ENCODE measurements at places on chromosomes 3 and 15. TPM values are rescaled to one million over a fixed set of nuclear protein-coding genes. Genes with fewer than 3 reads are reported as not detected.

The CRTC3 gene
- 35.5 TPM for total RNA-seq

DNA sequence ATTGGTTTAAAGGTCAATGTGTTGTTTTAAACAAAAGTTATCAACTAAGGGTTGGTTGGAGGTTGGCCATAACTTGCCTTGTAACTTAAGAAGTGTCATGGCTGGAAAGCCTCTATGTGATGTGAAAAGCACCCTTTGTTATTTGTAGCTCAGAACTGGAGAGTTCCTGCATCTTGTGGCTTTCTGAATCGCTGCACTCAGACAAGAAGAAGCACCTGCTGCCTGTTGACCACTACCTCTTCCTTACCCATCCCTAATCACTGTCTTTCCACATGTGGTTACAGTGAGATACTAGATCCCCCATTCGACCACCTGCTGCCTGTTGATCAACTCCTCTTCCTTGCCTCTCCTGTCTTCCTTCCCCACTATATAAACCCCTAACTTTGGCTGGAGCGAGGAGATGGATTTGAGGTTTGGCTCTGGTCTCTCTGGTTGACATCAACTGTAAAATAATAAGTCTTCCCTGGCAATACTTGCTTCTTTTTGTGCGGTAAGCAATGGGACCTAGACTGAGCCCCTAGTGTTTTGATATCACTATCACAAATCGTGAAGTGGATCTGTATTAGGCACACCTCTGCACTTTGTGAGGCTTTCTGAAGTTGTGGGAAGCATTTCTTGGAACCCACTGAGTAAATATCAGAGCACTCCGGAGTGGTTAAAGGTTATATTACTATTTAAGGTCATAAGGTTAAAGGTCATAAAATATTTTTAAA lies 13.8 kb downstream of the RPL39L start:
- no peak overlapping the region for H3K4me3 ChIP-seq
- H3K27ac ChIP-seq, result no peak overlapping the region
- H3K4me1 ChIP-seq, result peaks cover 6% of the 10 kb centered on the region
- no peak for DNase-seq

- peak; percentile 88 for DNase-seq
- no peaks in the 10 kb centered on the region for H3K4me1 ChIP-seq
- peak within 1 kb of the TSS; percentile 51 for H3K4me3 ChIP-seq
These were observed at the start of gene CNTN4 for GRCh38 chr3:2098398-2099027. CNTN4 (plus strand) TSS chr3:2098866.

GRCh38 chr3:29525254-29525881 lies 244.5 kb downstream of the RBMS3 start:
- no peak for DNase-seq
- H3K27me3 ChIP-seq, result no peaks in the 10 kb centered on the region
- peaks cover 5% of the 10 kb centered on the region for H3K4me1 ChIP-seq
- peak overlapping the region; percentile 18 for H3K4me3 ChIP-seq

- DNase-seq, result no peak
- no peaks in the 10 kb centered on the region for H3K36me3 ChIP-seq
- no peaks in the 10 kb centered on the region for H3K4me1 ChIP-seq
- H3K27ac ChIP-seq, result no peak overlapping the region
These were observed 292.0 kb upstream of the SLCO3A1 start for GRCh38 chr15:91561371-91562100.

GRCh38 chr15:64896371-64897069 lies 15.2 kb upstream of the ANKDD1A start:
- no peaks in the 10 kb centered on the region for H3K27me3 ChIP-seq
- DNase-seq, result no peak
- peaks cover 28% of the 10 kb centered on the region for H3K4me1 ChIP-seq
- no peak overlapping the region for H3K4me3 ChIP-seq

DNA sequence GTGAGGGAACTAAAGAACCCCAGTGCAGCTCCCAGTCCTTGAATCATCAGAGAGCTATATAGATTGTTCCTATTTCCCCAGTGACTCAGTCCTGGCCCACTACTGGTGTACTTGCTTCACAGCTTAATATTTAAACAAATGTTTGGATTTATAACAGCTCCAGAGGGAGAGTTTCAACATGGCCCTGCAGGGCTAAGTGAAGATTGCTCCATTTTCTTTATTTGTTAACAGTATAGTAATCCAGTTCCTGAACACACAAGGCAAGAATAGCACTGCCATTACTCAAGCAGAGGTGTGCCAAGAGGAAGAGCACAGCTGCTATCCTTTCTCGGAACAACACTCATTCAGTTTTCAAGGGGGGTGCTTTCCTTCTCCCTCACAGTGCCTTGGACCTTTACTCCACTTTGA lies 6.5 kb downstream of the SQOR start:
- H3K27me3 ChIP-seq, result no peaks in the 10 kb centered on the region
- H3K36me3 ChIP-seq, result no peaks in the 10 kb centered on the region
- peak overlapping the region; percentile 68 for H3K27ac ChIP-seq
- peaks cover 23% of the 10 kb centered on the region for H3K4me1 ChIP-seq

GRCh38 chr3:84567796-84568195 lies 391.0 kb upstream of the CADM2 start:
- H3K4me3 ChIP-seq, result no peak overlapping the region
- no peak for DNase-seq
- no peaks in the 10 kb centered on the region for H3K36me3 ChIP-seq
- H3K27me3 ChIP-seq, result no peaks in the 10 kb centered on the region
- no peak overlapping the region for H3K27ac ChIP-seq

All from ascending aorta (tissue), 2 donors.